ENCODE measurements at places on chromosomes 6 and 20. TPM values are rescaled to one million over a fixed set of nuclear protein-coding genes. Genes with fewer than 3 reads are reported as not detected.

Gene HLA-DRA
- total RNA-seq: 263 TPM

- H3K4me1 ChIP-seq: no peaks in the 10 kb centered on the region
- H3K27ac ChIP-seq: no peak overlapping the region
- H3K27me3 ChIP-seq: no peaks in the 10 kb centered on the region
- H3K4me3 ChIP-seq: no peak overlapping the region
Measured at GRCh38 chr20:47727170-47727880, 58.0 kb downstream of the SULF2 start.

DNA sequence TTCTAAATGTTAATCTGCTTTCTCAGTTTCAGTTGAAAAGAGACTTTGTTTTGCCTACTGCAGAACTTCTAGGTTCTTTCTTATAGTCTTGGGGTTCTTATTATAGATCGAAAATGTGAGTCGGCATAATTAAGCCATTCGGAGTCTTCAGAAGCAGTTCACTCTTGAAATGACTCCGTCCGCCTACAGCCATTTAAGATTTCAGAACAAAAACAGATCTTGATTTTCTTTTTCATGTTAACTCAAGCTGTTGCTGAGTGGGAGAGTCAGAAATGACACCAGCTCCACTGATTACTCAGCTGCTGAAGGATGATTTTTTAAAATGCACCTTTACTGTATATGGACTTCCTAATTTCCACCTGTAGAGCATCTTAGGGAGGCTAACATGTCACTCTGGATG, 15.9 kb downstream of the PRDM1 start:
- no peaks in the 10 kb centered on the region for H3K27me3 ChIP-seq
- no peaks in the 10 kb centered on the region for H3K4me1 ChIP-seq
- no peak overlapping the region for H3K4me3 ChIP-seq
- no peak overlapping the region for H3K27ac ChIP-seq

DNA sequence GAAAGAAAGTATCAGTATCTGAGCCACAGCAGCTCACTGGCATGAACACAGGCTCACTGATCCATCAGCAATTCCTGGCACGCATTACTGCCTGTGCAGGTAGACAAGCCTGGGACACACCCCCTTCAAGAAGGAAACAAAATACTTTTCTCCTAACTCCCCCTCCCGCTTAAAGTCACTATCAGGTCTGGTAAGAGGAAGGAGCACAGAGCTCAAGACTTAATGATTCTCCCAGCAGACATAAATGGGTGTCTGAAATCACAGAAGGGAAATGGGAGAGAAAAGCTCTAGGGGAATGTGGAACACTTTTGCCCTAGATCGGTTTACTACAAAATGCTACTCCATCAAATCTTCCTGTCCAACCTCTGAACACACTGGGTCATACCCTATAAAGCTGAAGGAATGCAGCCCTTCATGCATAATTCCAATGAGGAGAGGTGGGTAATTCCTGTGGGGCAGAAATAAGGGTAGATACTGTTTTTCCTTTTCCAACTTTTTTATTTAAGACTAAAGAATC, at the start of gene ADGRF1:
TSS of gene ADGRF1 (minus strand) at position 58 of the 517 bp plus-strand sequence. CDS start 13,271 bp downstream, outside the sequence.
- no peaks in the 10 kb centered on the region for H3K27me3 ChIP-seq
- H3K36me3 ChIP-seq: no peaks in the 10 kb centered on the region
- no peak within 1 kb of the TSS for H3K27ac ChIP-seq

DNA sequence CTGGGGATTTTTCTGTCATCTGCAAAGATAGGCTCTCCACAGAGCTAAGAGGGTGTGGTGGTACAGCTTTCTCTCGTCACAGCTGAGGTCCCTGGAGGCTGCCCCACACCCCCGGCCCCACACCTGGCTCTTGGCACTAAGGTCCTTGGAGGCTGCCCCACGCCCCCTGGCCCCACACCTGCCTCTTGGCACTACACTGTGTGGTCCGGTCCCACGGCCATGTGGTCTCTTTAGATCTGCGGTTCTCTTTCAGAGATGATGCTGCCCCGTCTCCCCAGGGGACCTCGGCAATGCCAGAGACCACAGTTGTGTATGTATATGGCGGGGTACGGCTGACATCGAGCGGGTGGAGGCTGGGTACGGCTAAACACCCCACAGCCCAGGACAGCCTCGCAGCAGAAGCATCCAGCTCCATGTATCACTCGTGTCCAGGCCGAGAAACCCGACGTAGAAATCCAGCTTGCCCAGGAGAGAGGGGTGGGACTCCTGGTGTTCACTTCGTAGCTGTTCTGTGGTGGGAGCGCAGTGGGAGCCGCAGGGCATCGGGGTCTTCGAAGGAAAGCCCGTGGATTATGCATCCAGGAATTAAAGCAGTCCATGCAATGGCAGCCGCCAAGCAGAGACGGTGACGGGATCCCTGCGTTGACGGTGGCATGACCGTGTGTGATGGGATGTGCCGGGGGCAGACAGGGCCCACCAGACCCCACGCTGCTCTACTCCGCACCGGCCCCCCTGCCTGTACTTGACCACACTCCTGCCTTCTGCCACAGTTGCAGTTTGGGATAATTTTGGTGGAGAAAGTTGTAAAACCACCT, 292.1 kb downstream of the CDH4 start:
- no peaks in the 10 kb centered on the region for H3K27me3 ChIP-seq
- no peak overlapping the region for H3K27ac ChIP-seq
- H3K4me3 ChIP-seq: no peak overlapping the region
- H3K4me1 ChIP-seq: no peaks in the 10 kb centered on the region

Gene GNMT
- not detected for total RNA-seq

- H3K4me1 ChIP-seq: no peaks in the 10 kb centered on the region
- H3K4me3 ChIP-seq: no peak overlapping the region
- DNase-seq: no peak
- no peak overlapping the region for H3K27ac ChIP-seq
- no peaks in the 10 kb centered on the region for H3K36me3 ChIP-seq
- H3K27me3 ChIP-seq: no peaks in the 10 kb centered on the region
Measured at GRCh38 chr20:56848561-56848960, 219.5 kb downstream of the TFAP2C start.

DNA sequence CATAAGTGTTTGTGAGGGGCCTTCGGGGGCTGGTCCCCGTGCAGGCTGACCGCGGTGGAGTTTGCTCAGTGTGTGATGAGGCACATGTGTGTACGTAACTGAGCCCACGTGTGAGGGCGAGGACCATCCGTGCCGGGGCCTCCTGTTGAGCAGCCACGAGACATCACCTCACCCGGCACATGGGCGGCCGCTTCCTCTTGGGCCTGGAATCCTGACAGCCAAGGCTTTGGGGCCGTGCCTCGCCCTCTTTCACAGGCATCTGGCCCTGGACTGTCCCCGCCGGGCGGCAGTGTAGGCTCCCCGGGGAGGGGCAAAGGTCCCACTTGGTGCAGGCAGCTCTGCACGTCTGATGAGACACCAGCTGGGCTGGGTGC, 202.3 kb downstream of the DLL1 start:
- DNase-seq: peak; percentile 7
- H3K27ac ChIP-seq: no peak overlapping the region
- H3K36me3 ChIP-seq: no peaks in the 10 kb centered on the region

- DNase-seq: no peak
- H3K4me3 ChIP-seq: no peak overlapping the region
- H3K27me3 ChIP-seq: no peaks in the 10 kb centered on the region
- no peak overlapping the region for H3K27ac ChIP-seq
- no peaks in the 10 kb centered on the region for H3K36me3 ChIP-seq
Measured at GRCh38 chr20:50323777-50324775, 133.4 kb downstream of the CEBPB start.

Gene MKKS
- total RNA-seq: 21.1 TPM

DNA sequence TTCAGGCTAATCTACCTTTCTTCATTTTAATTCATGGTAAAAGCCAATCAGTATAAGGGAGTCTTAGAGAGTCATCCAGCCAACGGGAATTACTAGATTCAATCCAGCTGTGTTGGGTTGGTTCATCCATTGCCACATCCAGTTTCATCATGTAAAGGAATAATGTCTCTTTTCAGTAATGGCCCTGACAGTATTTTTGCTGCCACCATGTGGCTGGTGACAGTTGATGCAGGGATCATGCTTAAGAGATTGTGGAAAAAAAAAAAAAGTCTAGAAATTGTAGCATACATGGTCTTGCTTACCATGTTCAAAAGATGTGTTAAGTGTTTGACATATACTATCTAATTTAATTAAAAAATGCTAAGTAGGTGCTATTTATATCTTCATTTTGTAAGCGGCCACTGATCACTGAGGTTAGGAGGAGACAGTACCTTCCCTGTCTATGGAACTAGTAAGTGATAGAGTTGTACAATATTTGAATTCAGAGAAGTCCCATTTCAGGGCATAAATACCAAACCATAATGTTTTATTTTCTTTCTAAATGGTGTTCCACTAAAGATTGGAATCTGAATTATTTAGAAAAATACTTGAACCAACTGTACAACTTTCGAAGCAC, 135.9 kb downstream of the KHDRBS2 start:
- H3K36me3 ChIP-seq: no peaks in the 10 kb centered on the region
- no peak for DNase-seq
- H3K4me3 ChIP-seq: no peak overlapping the region
- H3K27ac ChIP-seq: no peak overlapping the region
- H3K4me1 ChIP-seq: no peaks in the 10 kb centered on the region
- H3K27me3 ChIP-seq: no peaks in the 10 kb centered on the region

DNA sequence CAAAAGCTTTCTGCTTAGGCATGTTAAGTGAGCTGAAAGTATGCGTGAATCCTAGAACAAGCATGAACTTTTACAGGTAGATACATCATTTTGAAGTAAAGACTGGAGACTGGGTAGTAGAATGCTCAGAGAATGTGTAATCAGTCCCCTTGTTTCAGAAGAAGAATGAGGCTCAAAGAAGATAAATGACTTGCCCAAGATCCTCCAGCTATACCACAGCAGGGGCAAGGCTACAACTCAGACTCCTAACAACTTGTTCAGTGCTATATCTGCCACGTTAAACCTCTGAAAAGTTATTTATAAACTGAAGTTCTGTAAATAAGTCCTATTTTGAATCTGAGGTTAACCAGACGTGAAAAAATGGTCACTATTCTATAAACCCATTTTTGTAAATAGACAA, 2.9 kb downstream of the RIPOR2 start:
- H3K27me3 ChIP-seq: no peaks in the 10 kb centered on the region
- no peak overlapping the region for H3K4me3 ChIP-seq
- no peak for DNase-seq
- H3K36me3 ChIP-seq: no peaks in the 10 kb centered on the region

Gene NOX3
- not detected for total RNA-seq

- H3K27me3 ChIP-seq: no peaks in the 10 kb centered on the region
- H3K4me1 ChIP-seq: no peaks in the 10 kb centered on the region
- no peak overlapping the region for H3K27ac ChIP-seq
- DNase-seq: no peak
- H3K36me3 ChIP-seq: no peaks in the 10 kb centered on the region
Measured at GRCh38 chr6:169439710-169440109, 186.1 kb upstream of the THBS2 start.

GRCh38 chr6:141956046-141956761, 176.5 kb upstream of the GJE1 start:
- no peak overlapping the region for H3K4me3 ChIP-seq
- no peaks in the 10 kb centered on the region for H3K36me3 ChIP-seq
- peak; percentile 35 for DNase-seq
- no peak overlapping the region for H3K27ac ChIP-seq

DNA sequence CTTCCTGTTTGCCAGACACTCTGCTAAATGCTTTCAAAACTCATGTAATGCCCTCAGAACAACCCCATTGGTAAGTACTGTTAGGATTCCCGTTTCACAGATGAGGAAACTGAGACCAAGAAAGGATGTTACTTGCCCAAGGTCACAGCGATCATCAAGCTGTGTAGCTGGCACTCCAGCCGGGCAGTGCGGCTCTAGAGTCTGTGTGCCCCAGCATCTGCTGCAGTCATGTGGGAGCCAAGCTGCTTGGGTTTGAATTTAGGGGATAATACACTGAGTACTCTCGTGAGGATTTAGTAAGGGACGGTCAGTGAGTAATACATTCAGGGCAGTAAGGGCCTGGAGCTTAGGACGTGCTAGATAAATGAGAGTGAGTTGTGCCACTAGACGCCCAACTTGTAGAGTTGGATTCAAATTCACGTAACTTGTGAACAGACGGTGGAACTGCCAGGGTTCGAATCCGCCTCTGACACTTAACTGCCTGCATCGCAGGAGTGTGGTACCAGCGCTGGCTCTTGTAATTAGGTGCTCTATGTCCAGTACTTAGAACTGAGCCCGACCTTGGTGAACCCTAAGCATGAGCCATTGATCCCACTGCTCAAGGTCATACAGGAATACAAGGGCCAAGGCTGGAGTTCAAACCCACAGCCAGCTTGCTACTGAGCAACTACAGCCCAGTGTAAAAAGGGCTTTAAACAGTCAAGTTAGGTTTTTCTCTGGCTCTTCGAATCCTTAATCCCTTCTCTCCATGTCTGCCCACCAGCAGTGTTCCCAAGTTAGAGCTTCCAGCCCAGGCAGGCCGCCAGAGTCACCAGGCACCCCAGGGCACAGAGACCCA, 70.2 kb downstream of the EYA2 start:
- H3K27ac ChIP-seq: no peak overlapping the region
- H3K4me3 ChIP-seq: no peak overlapping the region
- no peaks in the 10 kb centered on the region for H3K4me1 ChIP-seq
- H3K27me3 ChIP-seq: no peaks in the 10 kb centered on the region
- DNase-seq: no peak

Gene BNIP5
- not detected for total RNA-seq

GRCh38 chr6:25297823-25298522, 18.8 kb downstream of the CARMIL1 start:
- no peaks in the 10 kb centered on the region for H3K36me3 ChIP-seq
- peaks cover 9% of the 10 kb centered on the region for H3K4me1 ChIP-seq
- no peak overlapping the region for H3K4me3 ChIP-seq
- H3K27me3 ChIP-seq: no peaks in the 10 kb centered on the region

DNA sequence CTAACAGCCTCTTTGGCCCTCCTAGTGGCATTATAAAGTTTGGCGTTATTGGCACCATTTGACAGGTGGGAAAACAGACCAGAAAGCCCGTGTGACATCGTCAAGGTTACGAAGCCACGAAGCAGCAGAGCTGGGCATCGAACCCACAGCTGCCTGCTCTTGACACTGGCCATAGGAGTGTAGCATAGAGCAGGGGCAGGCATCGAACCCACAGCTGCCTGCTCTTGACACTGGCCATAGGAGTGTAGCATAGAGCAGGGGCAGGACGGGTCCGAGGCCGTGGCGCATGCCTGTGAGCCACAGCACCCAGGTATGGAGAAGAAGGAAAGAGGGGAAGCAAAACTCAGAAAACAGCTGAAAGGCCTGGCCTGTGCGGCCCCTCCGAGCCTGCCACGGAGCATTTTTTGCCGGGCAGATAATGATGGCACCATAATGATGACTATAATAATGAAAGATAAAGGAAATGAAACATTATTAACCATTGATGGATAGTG, 33.1 kb downstream of the CDH4 start:
- no peak overlapping the region for H3K27ac ChIP-seq
- no peak for DNase-seq
- no peaks in the 10 kb centered on the region for H3K4me1 ChIP-seq

- H3K4me3 ChIP-seq: no peak overlapping the region
- no peak overlapping the region for H3K27ac ChIP-seq
- H3K27me3 ChIP-seq: no peaks in the 10 kb centered on the region
- no peaks in the 10 kb centered on the region for H3K4me1 ChIP-seq
Measured at GRCh38 chr6:119493980-119494379, 144.4 kb upstream of the MAN1A1 start.

Measured in uterus (tissue), 4 donors.